ENCODE measurements at places on chromosomes 4 and X.

GRCh38 chr4:616911-617643, 8.3 kb upstream of the PDE6B start:
- DNase-seq = no peak

GRCh38 chr4:43379016-43379415, 486.5 kb downstream of the GRXCR1 start:
- DNase-seq = no peak

DNA sequence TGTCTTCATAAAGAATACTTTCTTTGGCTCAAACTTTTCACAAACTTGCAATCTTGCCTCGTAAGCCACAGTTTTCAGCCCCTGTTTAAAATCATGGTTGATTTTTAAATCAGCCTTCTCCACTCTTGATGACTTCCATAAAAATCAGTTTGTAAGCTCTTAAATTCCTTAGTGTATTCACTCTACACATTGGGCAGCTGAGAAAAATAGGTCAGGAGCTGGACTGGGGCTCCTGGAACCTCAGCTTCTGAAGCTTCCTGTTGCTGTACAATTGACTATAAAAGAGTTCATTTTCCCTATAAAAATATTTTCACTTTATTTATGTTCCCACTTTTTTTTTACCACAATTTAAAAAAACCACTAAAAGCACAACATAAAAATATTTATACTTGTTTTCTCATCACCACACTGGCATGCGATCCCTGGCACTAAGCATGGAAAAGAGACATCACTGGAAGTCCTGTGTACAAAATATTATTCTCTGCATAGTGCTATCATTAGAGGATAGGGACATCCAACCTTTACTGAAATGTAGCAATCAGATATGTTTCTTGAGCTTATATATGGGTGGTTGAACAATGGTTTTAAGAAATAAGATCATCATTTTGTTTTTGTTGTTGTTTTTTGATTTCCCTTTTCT, 345.7 kb downstream of the FBXO8 start:
- DNase-seq = no peak

DNA sequence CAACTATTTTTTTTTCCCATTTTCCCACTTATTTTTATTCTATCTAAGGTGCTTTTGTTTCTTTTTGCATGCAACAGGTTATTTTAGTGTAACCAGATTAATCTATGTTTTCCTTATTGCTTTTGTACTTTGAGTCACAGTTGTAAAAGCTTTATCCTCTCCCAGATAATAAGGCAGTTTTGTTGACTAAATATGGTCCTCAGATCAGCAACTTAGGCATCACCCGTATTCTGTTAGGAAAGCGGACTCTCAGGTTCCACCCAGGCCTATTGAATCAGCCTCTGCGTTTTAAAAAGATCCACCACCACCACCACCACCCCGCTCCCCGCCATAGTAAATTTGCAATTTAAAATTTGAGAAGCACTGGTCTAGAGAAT, 58.6 kb upstream of the USP9X start:
- no peak for DNase-seq

GRCh38 chrX:24245202-24245601, 68.7 kb downstream of the SUPT20HL2 start:
- DNase-seq = no peak

DNA sequence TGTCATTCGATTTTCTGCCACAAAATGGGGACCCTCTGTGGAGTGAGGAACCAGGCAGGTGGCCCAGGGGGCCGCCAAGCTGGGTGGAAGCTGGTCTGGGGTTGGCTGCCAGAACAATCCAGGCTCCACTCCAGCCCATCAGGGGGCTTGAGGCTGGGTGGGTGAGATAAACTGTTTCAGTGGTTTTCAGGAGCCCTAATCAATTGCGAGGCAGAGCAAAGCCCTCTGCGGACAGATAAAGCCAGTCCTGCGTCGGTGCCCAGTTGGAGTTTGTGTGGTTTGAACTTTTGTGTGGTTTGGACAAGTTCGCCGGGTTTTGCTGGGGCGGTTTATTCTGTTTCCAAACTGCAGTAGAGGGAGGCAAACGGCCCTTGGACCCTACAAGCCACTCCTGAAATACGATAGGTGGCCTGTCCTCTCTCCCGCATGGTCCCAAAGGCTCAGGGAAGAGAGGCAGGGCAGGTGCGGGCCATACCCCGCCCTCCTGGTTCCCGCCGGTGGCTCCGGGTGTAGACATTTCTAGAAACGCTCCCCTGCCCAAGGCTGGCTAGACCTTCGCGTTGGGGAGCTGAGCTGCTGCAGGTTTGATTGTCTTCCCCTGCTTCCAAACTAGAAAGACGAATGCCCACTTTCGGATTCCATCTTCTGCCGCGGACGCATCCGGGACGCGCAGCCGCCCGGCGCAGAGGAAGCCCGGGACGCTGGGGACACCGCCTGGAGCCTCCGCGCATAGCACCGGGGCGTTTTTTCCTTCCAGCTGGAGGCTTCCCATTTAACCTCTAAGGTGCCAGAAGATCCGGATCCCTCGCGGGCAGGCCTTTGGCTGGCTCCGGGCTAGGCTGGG, 169.0 kb upstream of the BCOR start:
- DNase-seq = peak; percentile 69

- no peak for DNase-seq
Measured at GRCh38 chr4:182554736-182555135, 311.5 kb downstream of the TENM3 start.

DNA sequence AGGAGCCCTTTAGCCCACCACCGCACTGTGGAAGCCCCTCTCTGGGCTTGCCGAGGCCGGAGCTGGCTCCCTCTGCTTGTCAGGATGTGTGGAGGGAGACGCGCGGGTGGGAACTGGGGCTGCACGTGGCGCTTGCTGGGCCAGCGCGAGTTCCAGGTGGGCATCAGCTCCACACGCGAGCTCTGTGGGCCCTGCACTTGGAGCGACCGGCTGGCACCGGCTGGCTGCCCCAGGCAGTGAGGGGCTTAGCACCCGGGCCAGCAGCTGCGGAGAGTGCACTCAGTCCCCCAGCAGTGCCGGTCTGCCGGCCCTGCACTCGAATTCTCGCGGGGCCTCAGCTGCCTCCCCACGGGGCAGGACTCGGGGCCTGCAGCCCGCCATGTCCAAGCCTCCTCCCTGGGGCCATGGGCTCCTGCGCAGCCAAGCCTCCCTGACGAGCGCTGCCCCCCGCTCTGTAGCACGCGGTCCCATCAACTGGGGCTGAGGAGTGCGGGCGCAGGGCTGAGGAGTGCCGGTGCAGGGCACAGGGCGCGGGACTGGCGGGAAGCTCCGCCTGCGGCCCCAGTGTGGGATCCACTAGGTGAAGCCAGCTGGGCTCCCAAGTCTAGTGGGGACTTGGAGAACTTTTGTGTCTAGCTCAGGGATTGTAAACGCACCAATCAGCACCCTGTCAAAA, 93.6 kb downstream of the DTHD1 start:
- no peak for DNase-seq

DNA sequence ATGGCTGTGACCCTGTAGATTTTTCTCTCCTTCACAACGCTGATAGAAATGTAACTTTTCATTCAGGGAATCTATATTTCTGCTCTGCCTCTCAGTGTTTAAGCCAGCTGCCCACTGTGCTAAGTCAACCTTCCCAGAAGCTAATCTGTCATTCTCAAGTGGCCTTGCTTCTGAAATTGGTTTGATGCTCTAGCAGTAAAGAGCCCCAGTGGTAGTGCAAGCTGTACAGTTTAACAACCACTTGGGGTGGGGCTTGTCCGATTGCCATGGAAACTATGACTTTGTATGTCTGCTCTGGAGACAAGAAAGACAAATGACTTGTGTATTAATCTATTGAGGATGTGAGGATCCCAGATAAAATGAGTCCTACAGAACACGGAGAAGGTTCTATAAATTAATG, 620.9 kb upstream of the GALNT7 start:
- DNase-seq = peak; percentile 88

DNA sequence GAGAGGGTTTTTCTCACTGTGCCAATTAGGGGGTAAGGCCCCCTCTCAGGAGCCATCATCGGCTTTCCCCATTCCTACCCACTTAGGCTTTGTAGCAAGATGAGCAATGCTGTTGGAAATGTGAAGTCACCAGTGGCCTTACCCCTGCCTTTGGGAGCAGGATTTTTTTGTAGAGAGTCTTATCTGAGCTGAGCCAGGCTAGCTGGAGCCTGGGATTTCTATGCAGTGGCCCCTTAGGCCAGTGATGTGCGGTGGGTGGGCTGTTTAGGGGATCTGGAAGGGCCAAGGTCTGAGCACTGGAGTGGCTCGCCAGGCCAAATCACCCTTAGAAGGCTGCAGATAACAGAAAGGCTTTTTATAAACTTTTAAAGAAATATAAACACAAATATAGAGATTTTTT, 4.2 kb downstream of the CXorf65 start:
- DNase-seq = no peak

DNA sequence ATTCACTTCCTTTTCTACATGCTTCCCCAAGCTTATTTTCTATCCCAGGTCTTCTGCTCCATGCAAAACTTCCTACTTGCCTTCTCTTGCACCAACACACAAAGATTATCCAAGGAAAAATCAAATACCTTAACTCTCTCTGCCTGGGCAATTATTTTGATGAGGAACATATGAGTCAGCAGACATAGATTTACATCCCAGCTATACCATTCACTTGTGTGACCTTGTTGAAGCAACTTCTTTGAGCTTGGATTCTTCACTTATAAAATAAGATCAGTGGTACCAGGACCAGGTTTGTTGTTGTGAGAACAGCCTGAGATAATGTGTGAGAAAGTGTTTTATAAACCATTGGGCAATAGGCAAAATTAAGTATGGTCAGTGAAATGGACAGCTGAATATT, 39.1 kb upstream of the TMEM192 start:
- DNase-seq = no peak

GRCh38 chr4:102824398-102824797, 3.0 kb downstream of the UBE2D3 start:
- DNase-seq = peak; percentile 15

DNA sequence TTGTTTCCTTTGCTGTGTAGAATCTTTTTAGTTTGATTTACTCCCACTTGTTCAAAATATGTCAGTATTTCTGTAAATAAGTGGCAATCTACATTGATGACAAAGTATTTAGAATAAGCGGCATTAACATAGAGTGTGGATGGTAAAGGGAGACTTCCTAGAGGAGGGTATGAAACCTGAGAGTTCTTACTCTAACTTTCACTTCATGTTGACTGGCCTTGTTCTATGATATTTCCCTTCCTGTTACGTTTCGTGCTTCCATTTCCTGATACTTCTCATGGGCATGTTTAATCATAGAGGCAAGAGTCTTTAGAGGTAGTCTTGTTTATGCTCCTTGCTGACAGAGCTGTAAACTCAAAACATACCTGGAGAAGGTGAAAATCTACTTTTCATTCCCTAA, 408.9 kb downstream of the GLUD2 start:
- DNase-seq = no peak

DNA sequence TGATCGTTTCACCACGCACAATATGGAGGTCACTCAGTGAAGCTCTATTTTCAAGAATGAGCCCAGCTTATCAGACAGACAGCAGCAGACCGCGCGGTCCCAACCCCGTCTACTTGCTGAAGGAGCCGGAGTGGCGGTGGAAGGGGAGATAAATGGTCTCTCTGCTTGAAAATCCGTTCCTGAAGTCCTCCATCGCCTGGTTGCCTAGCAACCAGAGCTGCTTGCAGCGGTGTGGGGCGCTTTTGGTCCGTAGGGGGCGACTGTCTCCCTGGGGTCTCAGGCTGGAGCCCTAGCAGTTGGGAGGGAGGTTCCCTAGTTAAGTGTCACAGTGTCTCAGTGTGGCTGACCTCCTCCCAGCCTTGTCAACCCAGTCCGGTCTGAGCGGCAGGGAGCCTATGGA, 8.3 kb upstream of the DLG3 start:
- no peak for DNase-seq

DNA sequence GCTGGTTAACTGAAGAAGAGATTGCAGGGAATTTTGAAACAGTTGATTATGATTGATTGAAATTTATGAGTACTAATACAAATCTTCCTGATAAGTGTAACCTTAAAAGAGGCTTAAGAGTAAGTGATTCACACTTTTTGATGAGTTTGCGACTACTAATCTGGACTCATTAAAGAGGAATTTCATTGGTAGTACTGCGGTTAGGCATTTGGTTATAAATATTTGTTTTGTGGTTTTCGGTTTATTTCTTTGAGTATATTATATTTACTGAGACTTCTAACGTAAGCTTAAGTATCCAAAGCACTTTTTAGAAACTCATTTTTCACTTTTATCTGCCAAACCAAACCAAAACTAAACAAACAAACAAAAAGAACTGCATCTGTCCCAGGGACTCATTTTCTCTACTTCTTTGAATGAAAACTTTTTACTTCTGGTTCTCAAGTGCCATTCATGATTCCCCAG, 20.7 kb downstream of the SLIT2 start:
- no peak for DNase-seq

DNA sequence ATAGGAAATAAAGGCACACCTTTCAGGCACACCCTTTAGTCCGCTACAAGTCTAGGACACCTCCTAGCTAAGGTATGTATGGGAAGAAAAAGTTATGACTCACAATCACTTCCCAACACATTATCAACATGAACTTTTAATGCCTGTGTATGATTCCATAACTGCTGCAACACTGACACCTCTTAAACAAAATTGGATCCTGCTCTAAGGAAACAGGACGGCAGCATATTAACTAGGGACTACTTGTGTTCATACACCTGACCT, 2.4 kb upstream of the PPP3CA start:
- DNase-seq = no peak

- no peak for DNase-seq
Measured at GRCh38 chrX:104568304-104568915, 2.4 kb downstream of the IL1RAPL2 start.

DNA sequence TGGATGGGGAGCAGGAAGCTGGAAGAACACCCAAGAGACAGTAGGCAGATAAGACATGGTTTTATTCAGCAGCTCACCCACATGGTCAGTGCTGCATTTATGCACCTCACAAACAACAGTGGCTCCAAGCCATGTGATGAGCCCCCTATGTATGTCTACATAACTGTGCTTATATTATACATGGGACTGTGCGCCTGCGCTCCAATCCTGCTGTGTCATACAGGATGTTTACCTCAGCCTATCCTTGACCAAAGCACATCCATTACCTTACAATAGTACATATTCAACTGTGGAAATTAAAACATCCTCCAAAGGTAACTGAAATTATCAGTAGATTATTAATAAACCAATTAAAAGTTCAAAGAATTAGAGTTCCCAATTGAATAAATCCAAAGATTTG, 44.1 kb upstream of the SGMS2 start:
- DNase-seq = peak; percentile 7
